ENCODE measurements at places on chromosomes 6 and 20. TPM values are rescaled to one million over a fixed set of nuclear protein-coding genes. Genes with fewer than 3 reads are reported as not detected.

Gene WFDC12
- not detected for total RNA-seq

Gene GPLD1
- 0.40 TPM for total RNA-seq

Gene TAP2
- 103 TPM for total RNA-seq

Gene NOL4L
- 62.9 TPM for total RNA-seq

Gene CDH4
- 0.55 TPM for total RNA-seq

Gene TULP1
- total RNA-seq = not detected

Gene DOK5
- not detected for total RNA-seq

Gene TJAP1
- 36.3 TPM for total RNA-seq

Gene ALDH5A1
- total RNA-seq = 4.7 TPM

Gene CLPSL2
- not detected for total RNA-seq

- no peak for DNase-seq
These were observed 859 bp upstream of the CLPS start for GRCh38 chr6:35797837-35798526.

DNA sequence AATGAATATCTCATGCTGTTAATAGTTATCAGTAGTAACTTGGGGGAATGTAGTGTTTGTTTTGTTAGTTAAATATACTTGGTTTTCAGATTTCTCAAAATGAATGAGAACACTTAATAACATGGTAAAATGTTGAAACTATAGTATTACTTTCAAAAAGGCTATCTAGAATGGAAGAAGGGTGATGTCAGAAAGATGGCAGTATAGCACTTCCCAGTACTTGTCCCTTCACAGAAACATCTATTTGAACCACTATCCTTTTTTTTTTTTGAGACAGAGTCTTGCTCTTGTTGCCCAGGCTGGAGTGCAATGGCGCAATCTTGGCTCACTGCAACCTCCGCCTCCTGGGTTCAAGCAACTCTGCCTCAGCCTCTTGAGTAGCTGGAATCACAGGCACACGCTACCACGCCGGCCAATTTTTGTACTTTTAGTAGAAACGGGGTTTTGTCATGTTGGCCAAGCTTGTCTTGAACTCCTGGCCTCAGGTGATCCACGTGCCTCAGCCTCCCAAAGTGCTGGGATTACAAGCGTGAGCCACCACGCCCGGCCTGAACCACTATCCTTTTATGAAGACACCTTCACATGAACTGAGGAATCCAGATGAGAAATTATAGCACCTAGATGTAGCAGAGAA is 4.7 kb upstream of the ECHDC1 start:
- DNase-seq = no peak

GRCh38 chr6:38703949-38704590 is 1.1 kb upstream of the GLO1 start:
- DNase-seq = no peak

DNA sequence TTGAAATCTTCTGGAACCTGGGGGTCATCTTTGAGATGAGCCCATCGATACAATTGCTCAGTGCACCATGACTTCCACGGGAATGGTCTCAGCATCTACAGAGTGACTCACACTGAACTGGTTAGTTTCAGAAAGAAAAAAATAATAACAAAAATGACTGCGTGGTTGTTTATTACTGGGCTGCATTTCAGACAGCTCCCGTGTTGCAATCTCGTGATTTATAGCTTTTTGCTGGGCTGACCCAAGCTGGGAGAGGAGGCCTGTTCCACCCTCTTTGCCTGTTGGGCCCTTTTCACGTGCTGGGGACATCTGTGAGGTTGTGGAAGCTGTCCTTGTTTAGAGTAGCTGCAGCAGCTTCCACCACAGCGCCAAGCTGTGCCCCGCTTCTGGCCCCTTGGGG is 225.5 kb downstream of the BMP7 start:
- DNase-seq = no peak

GRCh38 chr6:18243302-18243893 is 20.9 kb downstream of the DEK start:
- DNase-seq = no peak

DNA sequence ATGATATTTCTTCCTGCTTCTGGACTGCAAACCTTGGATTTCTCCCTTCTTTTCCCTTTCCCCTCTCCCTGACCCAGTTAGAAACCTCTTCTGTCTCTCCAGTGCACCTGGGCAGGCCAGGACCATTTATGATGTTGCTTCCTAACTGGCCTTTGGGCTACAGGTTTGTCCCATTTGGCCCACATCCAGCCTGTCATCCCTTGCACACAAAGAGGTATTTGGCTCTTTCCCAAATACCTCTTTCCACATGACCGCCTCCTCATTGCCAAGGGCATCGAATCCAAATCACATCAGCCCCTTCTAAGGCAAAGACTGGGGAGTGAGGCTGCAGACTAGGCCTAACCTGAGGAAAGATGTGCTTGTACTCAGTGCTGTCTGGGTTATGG is 13.6 kb downstream of the FGD2 start:
- DNase-seq = no peak

GRCh38 chr6:5705252-5705651 is 301.5 kb downstream of the NRN1 start:
- DNase-seq = no peak

DNA sequence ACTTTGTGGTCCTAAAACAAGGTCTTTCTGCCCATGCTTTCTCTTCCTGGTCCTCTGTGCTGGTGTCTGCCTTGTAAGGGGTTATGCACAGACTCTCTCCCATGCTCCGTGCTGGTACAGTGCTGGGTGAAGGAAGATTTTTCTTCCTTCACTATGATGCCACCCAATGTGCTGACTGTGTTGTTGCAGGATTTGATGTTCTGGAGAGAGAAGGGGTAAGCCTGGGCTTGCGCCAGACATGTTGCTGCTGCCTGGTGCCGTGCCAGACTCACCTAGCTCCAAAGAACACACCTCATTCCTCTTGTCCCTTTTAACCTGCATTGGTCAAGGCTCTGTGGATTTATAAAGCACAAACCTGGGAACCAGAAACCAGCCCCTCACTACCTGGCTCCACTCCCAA is 28.4 kb upstream of the ARMH2 start:
- no peak for DNase-seq

DNA sequence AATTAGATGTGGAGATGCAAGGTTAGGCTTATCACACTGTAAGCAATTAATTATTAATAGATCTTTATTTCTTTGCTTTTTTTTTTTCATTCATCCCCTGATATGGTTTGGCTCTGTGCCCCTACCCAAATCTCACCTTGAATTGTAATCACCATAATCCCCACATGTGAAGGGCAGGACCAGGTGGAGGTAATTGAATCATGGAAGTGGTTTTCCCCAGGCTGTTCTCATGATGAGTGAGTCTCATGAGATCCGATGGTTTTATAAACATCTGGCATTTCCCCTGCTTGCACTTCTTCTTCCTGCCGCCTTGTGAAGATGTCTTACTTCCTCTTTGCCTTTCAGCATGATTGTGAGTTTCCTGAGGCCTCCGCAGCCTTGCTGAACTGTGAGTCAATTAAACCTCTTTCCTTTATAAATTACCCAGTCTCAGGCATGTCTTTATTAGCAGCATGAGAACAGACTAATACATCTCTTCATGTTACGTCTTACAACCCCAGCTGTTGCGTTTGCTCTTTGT is 333.8 kb downstream of the CDH26 start:
- no peak for DNase-seq

DNA sequence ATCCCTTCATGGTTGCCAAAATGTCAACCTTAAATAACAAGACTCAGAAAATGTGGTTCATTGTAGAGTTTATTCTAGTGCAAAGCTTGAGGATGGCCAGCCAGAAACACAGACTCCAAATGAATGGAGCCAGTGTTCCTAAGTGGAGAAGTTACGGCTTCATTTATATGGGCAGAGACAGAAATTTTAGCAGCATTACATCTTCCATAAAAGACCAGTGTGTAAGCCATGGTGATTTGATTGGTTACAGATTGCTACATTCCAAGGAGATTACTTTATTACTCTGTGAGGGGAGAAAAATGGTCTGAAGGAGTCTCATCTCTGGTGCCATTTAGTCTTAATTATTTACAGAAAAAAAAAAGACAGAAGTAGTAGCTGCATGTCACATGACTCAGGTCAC is 97.8 kb downstream of the OTOR start:
- no peak for DNase-seq

GRCh38 chr6:160972111-160972510 is 19.5 kb upstream of the MAP3K4 start:
- no peak for DNase-seq

GRCh38 chr6:147137986-147138385 is 66.2 kb upstream of the STXBP5 start:
- DNase-seq = no peak

DNA sequence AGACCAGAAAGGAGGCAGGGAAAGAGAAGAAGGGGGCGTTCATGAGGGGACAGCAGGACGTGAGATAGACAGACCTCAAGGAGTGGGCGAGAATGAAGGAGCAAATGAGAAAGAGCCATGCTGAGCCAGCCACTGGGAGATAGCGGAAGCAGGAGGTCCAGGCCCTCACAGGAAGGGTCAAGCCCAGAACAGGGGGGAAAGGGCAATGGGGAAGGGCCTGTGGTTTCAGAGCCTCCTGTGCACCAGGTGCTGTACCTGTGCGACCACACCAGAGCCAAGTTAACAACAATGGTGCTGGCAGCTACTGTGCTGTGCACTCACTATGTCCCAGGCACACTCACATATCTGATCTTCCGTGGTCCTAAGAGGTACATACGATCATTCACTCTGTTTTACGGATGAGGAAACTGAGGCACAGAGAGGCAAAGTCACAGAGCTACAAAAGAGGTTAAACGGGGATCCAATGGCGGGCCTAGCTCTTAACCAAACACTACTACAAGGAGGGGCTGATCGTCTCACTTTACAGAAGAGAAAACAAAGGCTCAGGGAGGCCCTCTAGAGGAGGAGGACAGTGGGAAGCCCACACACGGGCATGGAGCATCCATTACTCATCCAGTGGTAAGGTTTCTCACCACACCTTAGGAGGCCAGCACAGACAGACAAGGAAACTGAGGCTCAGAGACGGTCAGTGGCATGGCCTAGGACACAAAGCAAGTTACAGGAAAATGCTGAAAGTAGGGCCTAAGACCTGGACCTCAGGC is 129.1 kb downstream of the PREX1 start:
- DNase-seq = no peak

DNA sequence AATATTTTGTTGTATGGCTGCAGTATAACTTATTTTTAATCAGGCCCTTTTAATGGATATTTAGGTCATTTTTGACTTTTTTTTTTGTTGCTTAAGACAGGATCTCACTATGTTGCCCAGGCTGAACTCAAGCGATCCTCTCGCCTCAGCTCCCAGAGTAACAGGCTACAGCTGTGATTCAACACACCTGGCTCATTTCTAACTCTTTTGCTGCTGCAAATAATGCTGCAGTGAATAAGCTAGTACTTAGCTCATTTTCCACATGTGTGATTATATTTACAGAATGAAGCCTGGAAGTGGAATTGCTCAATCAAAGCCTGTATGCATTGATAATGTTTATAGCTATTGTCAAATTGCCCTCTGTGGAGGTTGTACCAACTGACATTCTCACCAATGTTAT is 1.1 kb downstream of the GTSF1L start:
- DNase-seq = no peak

DNA sequence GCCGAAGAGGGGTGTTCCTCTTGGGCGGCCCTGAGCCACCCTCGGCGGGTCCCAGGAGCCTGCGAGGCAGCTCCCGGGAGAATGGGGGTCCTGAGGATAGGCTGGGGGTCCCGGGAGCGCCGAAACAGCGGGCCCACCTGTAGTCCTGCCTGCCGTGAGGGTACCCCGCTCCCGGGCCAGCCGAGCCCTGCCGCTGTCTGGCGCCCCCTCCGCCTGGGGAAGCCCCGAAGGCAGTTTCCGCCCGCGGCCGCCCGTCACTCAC is 280 bp downstream of the SPATA2 start:
- DNase-seq = no peak

GRCh38 chr6:149128489-149129145 is 188.9 kb upstream of the TAB2 start:
- no peak for DNase-seq

GRCh38 chr6:140205795-140206593 is 831.5 kb upstream of the CITED2 start:
- no peak for DNase-seq

- DNase-seq = no peak
These were observed 23.3 kb upstream of the SIRPA start for GRCh38 chr20:1871807-1872458.

GRCh38 chr6:139308936-139309603 is 17.3 kb upstream of the TXLNB start:
- DNase-seq = no peak

- no peak for DNase-seq
These were observed 20.3 kb upstream of the C20orf204 start for GRCh38 chr20:64015635-64016034.

DNA sequence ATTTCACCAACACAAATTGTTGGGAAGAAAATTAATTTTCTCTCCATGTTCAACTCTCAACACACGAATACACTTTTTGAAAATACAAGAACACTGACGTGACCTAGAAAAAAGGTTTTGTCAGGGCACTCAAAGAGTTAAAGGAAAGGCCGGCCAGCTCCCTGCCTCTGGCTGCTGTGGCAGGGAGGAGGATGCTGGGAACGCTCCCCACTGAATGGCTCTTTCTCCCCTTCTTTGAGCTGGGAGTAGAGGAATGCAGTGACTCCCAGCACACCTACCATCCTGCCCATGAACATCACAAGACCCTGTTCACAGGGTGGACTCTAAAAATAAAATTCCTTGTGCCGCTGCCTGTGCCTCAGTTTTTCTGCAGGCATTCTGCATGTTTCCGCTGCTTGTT is 47.0 kb downstream of the MAP3K5 start:
- DNase-seq = no peak
